ENCODE measurements at places on chromosomes 7 and 10.

GRCh38 chr10:70528741-70529362 is 50.3 kb downstream of the PALD1 start:
- peak; percentile 68 for DNase-seq

DNA sequence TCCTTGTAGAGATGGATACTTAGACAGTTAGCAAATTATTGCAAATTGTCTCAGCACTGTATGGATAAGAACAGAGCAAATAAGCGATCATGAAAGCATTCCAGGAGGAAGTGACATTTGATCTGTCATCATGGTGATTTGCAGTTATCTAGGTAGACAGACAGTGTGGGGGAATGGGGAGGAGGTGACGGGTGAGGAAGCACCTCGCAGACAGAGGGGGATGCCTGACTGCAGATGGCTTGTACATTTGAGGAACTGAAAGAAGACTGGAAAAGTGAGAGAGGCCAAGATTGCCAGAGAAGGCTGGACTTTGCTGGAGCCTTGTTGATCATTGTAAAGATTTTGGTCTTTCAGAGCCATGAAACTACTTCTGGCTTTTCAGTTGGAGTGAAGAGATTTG is 318.2 kb upstream of the CELF2 start:
- no peak for DNase-seq

DNA sequence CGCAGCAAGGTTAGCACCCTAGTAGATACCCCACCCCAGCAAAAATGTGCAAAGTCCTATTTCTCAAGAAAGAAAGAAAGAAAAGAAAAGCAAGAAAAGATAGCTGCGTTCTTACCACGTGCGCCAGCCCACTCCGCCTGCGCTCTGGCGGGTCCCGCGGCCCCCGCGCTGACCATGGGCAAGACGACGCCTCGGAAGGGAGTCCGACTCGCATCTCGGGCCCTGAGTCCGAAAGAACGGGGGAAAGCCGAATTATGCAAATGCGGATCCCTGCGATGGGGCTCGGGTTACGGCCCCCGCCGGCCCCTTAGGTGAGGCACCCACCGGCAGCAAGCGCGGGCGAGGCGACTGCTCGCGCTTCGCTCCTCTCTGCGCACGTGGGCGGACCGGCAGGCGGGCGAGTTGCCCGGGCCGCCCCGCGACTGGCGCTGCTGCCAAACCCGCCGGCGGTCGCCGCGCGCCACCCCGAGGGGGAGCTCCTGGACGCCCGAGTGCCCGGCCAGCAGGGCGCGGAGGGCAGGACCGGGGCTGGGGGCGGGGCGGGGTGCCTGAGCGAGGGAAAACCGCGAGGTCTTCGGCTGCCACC is 2.4 kb upstream of the EGR2 start:
- DNase-seq, result peak; percentile 26

DNA sequence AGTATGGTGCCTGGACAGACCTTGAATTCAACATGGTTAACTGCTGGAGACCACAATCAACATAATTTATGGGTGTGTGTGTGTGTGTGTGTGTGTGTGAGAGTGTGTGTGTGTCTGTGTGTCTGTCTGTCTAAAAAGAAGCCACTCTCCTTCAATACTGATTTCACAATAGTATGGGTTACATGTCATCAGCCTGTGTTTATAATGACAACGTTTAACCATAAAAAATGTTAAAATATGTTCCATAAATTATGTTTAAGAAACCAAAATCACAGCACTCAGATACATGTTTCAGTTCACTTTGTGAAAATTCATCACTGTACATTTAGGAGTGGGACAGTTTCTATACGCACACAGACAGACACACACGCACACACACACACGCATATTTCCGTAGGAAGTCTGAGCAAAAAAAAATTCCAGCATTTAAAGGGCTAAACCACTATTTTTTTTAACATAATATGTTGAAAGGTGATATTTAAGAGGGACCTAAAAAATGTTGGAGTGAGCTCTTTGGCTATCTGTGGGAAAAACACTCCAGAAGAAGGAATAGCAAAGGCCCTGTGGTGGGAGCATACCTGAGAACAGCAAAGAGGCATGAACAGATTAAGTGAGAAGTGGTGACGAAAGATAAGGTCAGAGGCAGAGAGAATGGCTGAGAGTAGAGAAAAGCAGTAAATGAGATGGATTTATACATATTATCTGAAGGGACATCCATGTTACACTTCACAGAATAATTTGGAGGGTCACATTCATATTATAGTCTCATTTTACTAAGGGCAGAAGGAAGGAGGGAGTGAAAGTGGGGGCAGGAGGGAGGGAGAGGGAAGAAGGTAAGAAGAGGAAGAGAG is 10.9 kb downstream of the PDZD8 start:
- DNase-seq, result peak; percentile 65

- peak; percentile 92 for DNase-seq
Observed at GRCh38 chr7:82164813-82165212, 278.8 kb downstream of the CACNA2D1 start.

GRCh38 chr10:98886686-98887085 is 349.0 kb downstream of the HPSE2 start:
- DNase-seq, result peak; percentile 36

DNA sequence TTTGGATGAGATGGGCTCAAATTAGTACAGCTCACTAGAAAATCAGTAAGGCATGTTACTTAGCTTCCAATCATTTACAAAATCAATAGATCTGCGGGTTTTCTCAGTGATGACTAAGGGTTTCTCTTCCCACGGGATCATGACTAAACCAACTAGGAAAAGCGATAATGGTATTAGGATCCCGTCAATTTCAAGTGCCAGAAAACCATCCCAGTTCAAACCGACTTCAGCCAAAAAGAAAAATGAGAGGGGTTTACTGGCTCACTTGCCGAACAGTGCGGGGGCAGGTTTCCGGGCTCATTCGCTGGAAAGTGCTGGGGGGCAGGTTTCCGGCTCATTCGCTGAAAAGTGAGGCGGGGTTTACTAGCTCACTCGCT is 62.1 kb upstream of the LYZL2 start:
- peak; percentile 93 for DNase-seq

DNA sequence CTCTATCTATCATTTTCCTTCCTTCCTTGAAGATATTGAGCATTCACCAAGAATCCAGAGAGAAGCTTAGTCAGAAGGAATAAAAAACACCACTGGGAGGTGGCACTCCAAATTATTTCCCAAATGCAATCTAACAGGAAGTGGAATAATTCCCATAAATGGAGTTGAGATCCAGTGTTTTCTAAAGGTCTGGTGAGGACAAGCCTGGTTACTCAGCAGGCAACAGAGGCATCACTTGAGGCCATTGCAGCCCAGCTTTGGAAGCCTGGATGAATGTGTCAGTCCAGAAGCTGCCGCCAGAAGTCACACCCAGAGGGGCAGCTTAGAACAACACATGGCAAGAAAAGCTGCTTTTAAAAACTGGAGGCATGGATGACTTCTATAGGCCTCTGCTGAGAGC is 288.9 kb upstream of the KLF6 start:
- peak; percentile 97 for DNase-seq

DNA sequence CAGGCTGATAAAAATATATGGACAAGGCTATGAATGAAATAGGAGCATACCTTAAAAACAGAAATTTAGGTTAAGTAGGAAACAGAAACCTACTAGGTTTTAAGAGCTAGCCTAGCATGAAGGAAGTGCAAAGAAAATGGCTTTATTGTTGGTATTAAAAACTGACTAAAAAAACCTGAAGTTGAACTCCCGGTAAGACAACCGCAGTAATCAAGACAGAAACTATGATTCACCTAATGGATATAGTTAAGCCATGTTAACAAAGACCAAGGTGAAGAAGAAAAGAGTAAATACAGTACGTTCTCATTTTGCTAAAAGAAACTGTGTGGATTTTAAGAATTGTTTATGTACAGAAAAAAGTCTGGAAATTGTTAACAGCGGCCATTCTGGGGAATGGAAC is 2.5 kb downstream of the RTKN2 start:
- DNase-seq, result no peak

DNA sequence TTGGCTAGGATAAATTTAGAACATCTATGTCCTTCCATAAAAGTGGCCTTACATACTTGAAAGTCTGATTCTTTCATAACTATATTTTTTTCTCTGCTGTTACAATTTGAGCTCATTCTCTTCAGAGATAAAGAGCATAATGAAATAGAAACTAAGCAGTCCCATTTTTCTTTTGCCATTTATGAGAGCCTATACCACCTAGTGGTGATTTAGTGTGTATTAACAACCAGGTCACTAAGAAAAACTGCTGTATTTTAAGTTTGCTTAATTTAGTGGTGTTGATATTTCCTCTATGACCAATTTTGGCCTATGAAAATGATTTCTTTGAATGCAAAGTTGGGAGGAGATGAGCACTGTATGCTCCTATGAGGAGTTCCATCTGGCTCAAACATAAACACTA is 88.7 kb upstream of the ZWINT start:
- DNase-seq, result no peak

DNA sequence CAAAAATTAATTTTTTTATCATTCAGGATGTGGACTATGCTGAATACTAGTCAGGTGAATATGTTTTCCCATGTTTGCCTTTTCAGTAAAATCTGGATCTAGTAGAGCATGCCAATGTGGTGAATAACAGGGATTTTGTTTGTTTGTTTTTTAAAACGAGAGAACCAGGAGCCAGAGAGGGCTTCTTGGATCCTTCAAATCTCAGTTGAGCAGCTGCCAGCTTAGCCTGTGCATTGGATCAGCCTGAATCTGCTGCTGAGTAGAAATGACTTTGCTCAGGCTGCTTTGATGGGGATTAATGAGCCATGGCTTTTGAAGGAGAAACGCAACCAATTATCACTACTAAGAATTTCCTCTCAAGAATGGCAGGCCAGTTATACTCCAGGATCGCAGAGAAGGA is 493.8 kb downstream of the ARL4A start:
- DNase-seq, result no peak

- DNase-seq, result peak; percentile 89
Observed at GRCh38 chr10:77104459-77104980, 533.1 kb downstream of the KCNMA1 start.

GRCh38 chr10:21015851-21016250 is 118.7 kb upstream of the NEBL start:
- DNase-seq, result no peak

GRCh38 chr10:7054915-7055314 is 355.9 kb downstream of the SFMBT2 start:
- DNase-seq, result no peak

- DNase-seq, result no peak
Observed at GRCh38 chr10:24382979-24383663, 174.2 kb downstream of the KIAA1217 start.

DNA sequence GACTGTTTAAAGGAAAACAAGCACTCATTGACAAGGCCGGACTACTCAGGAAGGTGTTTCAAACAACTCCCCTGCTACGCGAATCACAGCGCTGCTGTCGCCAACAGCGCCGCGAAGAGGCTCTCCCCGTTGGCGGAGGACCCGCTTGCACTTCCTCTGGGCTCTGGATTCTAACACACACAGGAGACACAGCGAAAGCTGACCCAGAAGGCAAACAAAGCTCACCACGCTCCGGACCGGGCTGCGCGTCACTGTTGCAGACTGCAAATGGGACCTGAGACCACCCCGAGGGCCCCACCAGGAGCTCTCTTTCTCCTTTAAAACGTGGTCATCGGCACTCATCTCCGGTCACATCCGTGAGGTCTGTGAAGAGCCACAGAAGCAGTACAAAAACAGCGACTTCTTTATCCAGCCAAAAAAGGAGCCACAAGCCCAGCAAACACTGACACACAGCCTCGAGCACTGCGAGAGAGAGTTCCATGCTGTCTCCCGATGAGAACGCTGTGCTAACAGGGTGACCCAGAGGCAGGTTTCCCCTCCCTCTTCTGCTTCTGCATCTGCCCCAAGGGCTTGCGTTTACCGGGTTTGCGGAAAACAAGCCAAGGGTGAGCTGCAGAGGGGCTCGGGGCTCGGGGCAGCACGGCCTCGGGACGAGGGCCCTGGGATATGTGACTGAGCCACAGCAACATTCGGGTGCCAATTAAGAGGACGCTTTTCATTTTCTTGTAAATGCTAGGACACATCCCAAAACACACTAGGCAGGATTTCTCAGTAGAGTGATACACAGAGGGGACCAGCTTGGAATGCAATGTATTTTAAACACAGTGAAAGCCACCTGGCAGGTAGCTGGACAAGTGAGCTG is 41.3 kb downstream of the AMZ1 start:
- no peak for DNase-seq

GRCh38 chr7:114531326-114531725 is 116.7 kb downstream of the FOXP2 start:
- no peak for DNase-seq

- DNase-seq, result no peak
Observed at GRCh38 chr10:115665549-115665948, 572.4 kb downstream of the ATRNL1 start.

- DNase-seq, result peak; percentile 55
Observed at GRCh38 chr7:1526271-1526754, 4.2 kb upstream of the MAFK start.

GRCh38 chr7:18647582-18647981 is 152.0 kb downstream of the HDAC9 start:
- DNase-seq, result no peak

GRCh38 chr7:118902600-118902999 is 678.1 kb downstream of the ANKRD7 start:
- DNase-seq, result no peak

DNA sequence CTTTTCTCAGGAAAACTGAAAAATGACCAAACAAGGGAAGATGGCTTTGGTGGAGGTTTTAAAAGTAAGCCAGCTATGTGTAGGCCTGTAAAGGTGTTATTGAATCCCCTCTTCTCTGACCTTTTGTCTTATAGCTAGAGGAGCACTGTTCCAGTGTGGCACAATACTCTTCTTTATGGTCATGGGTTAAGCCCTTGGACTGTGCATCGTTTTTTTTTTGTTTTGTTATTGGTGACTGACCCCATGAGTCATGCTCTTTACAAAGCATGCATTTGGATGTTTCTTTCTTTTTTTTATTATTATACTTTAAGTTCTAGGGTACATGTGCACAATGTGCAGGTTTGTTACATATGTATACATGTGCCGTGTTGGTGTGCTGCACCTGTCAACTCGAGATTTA is 19.6 kb upstream of the FAM25A start:
- no peak for DNase-seq

- DNase-seq, result no peak
Observed at GRCh38 chr10:71517298-71518169, 120.8 kb downstream of the CDH23 start.

DNA sequence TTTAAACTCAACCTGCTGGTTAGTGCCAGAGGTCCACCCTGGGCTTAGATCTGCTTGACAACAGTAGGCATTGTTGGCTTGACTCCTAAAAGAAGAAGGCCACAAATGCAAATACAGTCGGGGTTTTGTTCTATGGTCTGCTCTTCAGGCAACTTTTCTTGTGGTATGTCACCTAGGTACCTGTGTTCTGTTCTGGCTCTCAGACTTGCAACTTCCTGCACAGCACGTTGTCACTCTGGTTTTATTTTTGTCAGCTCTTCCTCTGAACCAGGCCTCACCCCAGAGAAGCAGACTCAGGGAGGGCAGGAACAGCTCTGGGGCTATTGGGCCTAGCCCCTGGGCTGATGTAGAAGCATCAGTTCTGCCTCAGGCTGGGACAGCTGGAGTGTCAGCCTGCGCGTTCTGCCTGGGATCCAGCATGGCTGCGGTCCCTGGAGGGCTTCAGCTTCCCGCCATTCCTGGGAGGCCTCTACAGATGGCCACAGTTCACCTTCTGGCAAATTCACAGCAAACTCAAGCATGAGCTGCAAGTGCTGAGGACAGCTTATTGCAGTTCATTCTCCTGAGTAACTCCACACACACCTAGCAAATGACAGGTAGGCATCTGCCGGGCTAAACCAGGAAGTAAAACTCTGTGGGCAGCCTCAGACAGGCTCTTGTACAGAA is 11.0 kb upstream of the PDCD4 start:
- DNase-seq, result no peak

- no peak for DNase-seq
Observed at GRCh38 chr10:105070952-105071351, 429.9 kb downstream of the SORCS3 start.

GRCh38 chr7:31234836-31235605 is 105.5 kb downstream of the NEUROD6 start:
- no peak for DNase-seq

- peak; percentile 35 for DNase-seq
Observed at GRCh38 chr7:33108554-33109004, 625 bp downstream of the RP9 start.
